Activated CD4-positive, alpha-beta T cell treated with anti-CD3 and anti-CD28 coated beads, Interleukin-2, amount 10 ng/mL, durations not matched to agents 7 days and 5 days (primary cell): ENCODE measurements at places on chromosomes 6 and 20.

GRCh38 chr6:87944541-87944954 is 103.1 kb upstream of the SPACA1 start:
- DNase-seq, result no peak

GRCh38 chr20:47233333-47234188 is 122.9 kb downstream of the ZMYND8 start:
- DNase-seq, result no peak

- DNase-seq, result no peak
These were observed 108.8 kb upstream of the HEY2 start for GRCh38 chr6:125640441-125641150.

DNA sequence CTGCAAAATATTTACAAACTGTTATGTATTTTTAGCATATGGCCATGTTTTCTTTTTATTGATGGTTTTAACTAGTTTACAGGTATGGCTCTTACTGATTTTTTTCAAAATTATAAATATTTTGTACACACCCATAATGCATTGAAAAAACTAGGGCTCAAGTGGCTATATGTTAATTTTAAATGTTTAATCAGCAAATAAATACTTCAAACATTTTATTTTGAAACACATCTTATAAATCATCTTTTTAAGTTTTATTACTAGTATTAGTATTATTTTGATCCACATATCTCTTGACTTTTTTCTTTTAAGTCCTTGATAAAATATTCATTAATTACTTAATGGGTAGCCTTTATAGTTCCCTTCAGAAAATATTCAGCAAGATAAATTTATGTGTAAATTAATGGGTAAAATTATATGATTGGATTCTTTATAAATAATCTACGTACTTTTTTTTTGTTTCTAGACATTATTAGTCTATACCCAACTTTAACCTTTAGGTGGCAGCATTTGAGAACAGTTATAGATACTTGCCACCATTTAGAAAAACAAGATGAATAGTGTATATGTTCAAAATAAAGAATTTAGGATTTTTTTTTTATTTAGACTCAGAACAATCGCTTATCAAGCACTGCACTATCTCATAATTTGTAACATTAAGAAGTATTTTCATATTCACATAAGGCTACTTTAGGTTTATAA is 241.9 kb downstream of the ADGRB3 start:
- DNase-seq, result no peak

GRCh38 chr6:134948691-134949090 is 1.2 kb downstream of the ALDH8A1 start:
- no peak for DNase-seq
